ENCODE measurements at places on chromosomes 5 and 9.

- DNase-seq, result no peak
Measured at GRCh38 chr5:73946278-73946677, 320.3 kb downstream of the ARHGEF28 start.

- no peak for DNase-seq
Measured at GRCh38 chr5:72654231-72654630, 147.0 kb upstream of the ZNF366 start.

GRCh38 chr5:37717613-37718431 lies 122.0 kb downstream of the GDNF start:
- no peak for DNase-seq

DNA sequence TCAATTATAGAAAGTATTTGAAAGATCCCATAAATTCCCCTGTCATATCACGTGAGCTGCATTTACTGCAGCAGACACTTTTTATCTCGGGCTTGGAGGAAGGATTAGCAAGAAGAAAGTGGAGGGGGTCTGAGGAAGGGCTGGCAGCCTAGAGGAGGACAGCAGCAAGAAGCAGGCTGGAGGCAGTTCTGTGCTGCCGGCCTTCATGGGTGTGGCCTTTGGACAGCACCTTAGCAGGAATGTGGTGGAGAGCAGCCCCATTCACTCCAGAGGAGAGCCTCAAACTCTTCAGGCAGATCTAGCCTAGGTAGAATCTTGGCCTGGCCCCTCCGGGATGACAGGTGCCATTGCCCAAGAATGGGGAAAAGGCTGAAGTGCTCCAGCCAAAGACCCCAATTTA lies 89.8 kb upstream of the GABRP start:
- DNase-seq, result no peak

DNA sequence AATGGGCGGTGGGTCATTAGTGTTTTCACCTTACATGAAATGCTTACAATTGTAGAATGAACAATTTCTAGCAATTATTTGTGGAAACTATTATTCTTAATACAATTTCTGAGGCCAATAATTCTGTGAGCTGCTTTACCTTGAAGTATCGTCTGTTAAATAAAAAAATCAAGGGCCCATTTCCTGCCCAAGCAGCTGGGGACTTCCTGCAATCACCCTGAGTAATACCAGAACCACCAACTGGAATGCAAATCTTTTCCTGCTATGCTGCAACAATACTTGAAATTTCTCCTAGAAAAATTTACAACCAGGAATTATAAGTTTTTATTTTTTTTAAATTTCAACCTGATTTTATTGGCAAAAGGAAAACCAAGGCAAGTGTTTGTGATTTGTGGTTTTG lies 52.6 kb downstream of the ADAMTS16 start:
- DNase-seq, result no peak

- no peak for DNase-seq
Measured at GRCh38 chr5:178489271-178489976, 100.8 kb downstream of the COL23A1 start.

GRCh38 chr9:90308691-90309090 lies 333.9 kb downstream of the DIRAS2 start:
- DNase-seq, result no peak

- DNase-seq, result no peak
Measured at GRCh38 chr5:167853421-167853820, 438.0 kb upstream of the WWC1 start.

- no peak for DNase-seq
Measured at GRCh38 chr5:4643190-4643589, 496.9 kb upstream of the ADAMTS16 start.

GRCh38 chr9:6584881-6585597 lies 60.5 kb downstream of the GLDC start:
- no peak for DNase-seq

- DNase-seq, result no peak
Measured at GRCh38 chr9:134340475-134341160, 14.4 kb downstream of the RXRA start.

DNA sequence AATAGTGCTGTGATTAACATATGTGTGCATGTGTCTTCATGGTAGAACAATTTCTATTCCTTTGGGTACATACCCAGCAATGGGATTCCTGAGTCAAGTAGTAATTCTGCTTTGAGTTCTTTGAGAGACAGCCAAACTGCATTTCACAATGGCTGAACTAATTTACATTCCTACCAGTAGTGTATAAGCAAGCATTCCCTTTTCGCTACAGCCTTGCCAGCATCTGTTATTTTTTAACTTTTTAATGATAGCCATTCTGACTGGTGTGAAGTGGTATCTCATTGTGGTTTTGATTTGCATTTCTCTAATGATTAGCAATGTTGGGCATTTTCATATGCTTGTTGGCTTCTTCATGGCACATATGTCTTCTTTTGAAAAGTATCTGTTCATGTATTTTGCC lies 308.5 kb downstream of the ARRDC3 start:
- no peak for DNase-seq

GRCh38 chr9:7119612-7120011 lies 361.8 kb downstream of the KDM4C start:
- DNase-seq, result no peak

GRCh38 chr5:135894276-135894675 lies 1.4 kb downstream of the IL9 start:
- no peak for DNase-seq

GRCh38 chr9:4585135-4585534 lies 77.0 kb upstream of the PLPP6 start:
- no peak for DNase-seq
